Lower lobe of right lung (tissue), 2 donors: ENCODE measurements at places on chromosomes 5 and 9. TPM values are rescaled to one million over a fixed set of nuclear protein-coding genes. Genes with fewer than 3 reads are reported as not detected.

- DNase-seq = peak; percentile 52
Observed at GRCh38 chr5:142720641-142721271, 34.9 kb upstream of the FGF1 start.

CCL27 gene
- not detected for total RNA-seq

DNA sequence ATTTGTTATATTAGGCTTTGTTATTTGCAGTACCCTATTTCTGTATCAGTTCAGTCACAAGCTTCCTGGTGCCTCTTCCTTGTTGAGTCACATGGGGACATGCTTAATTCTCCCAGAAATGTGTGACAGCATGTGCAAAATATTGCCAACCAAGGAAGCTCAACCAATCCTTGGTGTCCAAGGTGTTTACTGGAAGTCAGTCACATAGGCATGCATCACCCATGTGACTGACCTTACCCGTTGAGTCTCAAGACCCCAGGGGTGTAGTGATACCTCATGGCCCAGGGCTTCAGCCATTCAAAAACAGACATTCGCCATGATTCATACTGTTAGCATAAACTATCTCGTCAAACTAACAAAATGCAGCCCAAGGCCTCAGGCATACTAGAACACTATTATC is 9.3 kb upstream of the ANKDD1B start:
- no peak for DNase-seq

DNA sequence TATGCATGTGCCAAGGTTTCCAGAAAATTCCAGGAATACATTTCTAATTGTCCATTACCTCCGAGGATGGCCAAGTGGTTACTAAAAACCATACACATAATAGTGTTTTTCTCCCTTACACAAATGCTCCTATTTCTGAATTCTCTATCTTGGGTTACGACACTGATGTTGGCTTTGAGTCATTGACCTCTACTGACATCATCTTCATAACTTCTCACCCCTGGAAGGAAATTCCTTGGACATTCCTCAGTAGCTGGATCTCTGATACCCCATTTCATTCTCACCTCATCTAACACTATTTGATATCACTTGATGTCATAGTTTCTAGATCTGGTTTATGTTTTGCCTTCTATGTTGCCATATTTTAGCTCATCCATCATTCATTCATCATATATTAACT is 287.2 kb downstream of the CTNND2 start:
- no peak for DNase-seq

ZCCHC9 gene
- 21.7 TPM for total RNA-seq

MYMK gene
- not detected for total RNA-seq

- DNase-seq = no peak
Observed at GRCh38 chr9:123174887-123175518, 93.4 kb downstream of the STRBP start.

ECM2 gene
- total RNA-seq = 9.4 TPM

ELL2 gene
- total RNA-seq = 57.5 TPM

- DNase-seq = no peak
Observed at GRCh38 chr5:72301557-72301956, 18.5 kb downstream of the MRPS27 start.

GRCh38 chr9:35940458-35941407 is 17.2 kb downstream of the OR2S2 start:
- DNase-seq = no peak

- no peak for DNase-seq
Observed at GRCh38 chr5:61386045-61386800, 54.2 kb downstream of the ZSWIM6 start.

CARTPT gene
- total RNA-seq = not detected

DNA sequence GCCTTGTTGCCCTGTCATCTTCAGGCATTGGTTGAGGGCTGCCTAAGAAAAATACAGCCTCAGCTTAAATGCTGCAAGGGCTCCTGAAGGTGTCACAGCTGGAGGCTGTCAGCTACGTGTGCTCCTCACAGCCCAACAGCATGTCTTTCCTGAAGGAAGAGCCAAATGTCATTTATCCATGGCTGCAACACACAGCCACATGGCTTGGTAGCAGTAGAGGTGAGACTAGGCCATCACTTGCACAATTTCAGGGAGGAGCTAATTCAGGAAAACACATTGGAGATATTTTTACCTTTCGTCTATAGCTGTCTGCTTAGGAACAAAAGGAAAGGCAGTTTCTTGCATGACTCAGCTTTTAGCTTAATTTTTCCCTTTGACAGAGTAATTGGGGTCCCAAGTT is 260.7 kb downstream of the SYK start:
- DNase-seq = no peak

CEP78 gene
- 12.9 TPM for total RNA-seq

DNA sequence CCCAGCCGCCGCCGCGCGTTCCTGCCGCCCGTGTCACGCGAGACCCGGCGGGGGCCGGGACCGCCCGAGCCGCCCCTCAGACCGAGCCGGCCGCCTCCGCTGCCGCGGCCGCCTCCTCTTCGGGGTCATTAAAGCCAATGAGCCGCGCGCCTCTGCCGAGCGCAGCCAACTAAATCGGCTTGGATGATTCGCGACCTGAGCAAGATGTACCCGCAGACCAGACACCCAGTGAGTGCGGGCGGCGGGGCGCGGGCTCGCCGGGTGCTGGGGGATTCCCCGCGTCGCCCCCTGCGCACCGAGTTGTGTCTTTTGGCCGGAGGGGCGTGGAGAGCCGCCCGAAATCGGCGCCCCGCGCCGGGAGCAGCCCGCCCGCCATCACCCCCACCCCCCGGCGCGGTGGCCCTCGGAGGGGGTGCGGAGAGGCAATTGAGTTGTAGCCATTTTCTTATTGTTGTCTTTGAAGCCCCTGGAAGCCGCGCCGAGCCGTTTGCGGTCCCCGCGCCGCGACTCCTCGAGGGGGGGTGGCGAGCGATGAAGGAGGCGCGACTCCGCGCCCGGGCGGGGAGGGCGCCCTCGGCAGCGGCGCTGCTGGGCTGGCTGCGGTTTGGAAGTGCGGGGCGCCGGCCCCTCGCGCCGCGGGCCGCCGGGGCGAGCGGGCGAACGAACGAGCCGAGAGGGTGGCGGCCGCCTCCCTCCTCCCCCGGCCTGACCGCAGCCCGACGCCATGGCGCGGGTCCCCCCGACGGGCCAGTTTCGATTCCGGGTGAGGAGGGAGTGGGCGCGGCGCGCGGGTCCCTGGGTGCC is 1.0 kb downstream of the TLE4 start:
- peak; percentile 78 for DNase-seq

GRCh38 chr5:40909264-40909663 is at the start of gene C7:
TSS of gene C7 (plus strand) at chr5:40909497. CDS start at chr5:40909611, 114 bp downstream.
- no peak for DNase-seq

DNA sequence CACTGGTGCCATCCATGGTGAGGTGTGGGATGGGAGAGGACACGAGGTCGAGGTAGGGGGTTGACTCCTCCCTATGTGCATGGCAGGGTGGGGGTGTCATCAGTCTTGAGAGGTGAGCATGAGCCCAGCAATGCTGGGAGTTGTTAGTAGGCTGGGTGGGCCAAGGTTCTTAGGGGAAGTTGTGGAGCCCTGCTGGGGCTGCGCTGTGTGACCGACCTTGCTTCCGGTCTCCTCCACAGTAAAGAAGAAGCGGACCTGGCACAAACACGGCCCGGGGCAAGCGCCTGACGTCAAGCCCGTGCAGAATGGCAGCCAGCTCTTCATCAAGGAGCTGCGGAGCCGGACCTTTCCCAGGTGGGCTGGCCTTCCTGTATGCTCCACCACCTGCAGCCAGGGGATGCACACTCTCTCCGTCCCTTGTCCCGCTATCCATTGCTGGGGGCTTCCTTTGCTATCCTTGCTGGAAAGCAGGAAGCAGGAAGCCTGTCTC is 59.8 kb downstream of the PHF2 start:
- no peak for DNase-seq

DNA sequence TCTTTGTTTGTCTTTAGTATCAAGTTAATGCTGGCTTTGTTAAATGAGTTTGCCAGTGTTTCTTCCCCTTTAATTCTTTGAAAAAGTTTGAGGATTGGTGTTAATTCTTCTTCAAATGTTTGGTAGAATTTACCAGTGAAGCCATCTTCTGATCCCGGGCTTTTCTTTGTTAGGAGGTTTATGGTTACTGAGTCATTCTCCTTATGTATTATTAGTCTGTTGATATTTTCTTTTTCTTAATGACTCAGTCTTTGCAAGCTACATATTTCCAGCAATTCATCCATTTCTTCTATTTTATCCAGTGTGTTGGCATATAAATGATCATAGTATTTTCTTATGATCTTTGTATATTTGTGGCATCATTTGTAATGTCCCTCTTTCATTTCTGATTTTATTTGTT is 74.5 kb upstream of the SPINK5 start:
- DNase-seq = no peak
